Stimulated activated CD4-positive, alpha-beta T cell treated with anti-CD3 and anti-CD28 coated beads, Interleukin-1b, Interleukin-23, amount 100 ng/mL, for 1 hour (primary cell): ENCODE measurements at places on chromosomes 12 and 14.

- DNase-seq, result no peak
These were observed 27.7 kb downstream of the KLC1 start for GRCh38 chr14:103656756-103657133.

DNA sequence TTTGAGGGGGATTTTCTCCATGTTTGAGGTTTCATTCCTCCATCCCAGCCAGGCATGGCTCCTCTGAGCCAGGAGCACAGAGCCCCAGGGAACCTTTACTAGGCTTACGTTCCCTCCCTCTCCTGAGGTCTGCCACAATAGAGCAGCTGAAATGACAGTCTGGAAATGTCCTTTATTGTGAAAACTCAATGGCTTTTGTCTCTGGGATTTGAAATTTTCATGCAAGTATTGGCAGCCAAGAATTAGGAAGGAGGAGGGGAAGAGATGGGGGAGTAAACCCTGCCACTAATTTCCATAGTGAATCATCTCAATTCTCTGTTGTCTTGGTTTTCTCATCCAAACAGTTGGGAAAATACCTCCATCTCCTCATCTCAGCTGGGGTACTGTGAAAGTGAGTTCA, 2.6 kb upstream of the PLEKHG3 start:
- no peak for DNase-seq

DNA sequence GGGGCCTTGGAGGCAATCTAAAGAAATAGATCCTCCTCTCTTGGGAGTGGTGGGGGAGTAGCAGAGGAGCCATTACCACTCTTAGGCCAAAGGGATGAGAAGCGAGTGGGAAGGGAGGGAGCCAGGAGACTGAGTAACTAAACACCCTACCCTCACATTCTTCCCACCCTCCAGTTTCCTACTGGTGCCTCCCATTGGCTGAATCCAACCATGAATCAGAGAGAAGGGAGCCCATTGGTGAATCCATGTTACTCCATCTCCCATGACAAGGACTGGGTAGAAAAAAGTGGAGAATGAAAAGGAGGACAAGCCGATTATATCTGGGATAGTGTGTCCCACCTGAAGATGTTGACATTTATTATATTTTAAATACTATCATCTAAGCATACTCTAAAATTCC, 76.8 kb upstream of the LHX5 start:
- DNase-seq, result no peak

- DNase-seq, result no peak
These were observed 318.1 kb downstream of the LRIG3 start for GRCh38 chr12:58602179-58602578.

DNA sequence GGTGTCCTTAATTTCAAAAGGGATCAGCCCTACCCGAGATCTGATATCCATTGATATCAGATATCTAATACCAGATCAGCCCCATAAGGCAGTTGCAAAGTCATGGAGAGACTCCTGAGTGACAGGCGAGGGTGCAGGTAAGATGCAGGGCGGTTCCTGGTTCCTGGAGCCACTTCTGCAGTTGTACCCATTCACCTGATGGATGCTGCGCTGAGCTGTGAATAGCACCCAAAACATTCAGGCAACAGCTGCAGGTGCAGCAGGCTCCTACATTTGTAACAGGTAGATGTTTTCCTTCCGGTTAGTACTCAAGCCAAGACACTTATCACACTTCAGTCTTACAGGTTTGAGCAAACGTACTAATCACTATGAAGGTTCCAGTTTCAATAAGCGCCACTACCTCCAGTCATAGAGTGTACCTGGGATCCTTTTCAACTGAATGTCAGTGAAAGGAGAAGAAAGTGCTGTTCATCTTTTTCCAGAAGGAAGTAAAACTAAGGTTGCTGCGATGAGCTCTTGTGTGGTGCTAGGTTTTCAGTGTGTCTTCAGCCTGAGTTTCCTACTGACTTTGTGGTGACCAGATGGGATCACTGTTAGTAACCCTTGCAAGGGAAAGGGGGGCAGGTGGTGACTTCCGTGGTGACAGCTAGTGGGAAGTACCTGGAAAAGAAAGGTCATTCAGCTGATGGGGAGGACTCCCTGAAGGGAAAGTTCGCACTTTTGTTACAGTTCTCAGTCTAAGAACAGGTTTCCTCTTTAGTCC, 1.9 kb downstream of the ATP6V0A2 start:
- no peak for DNase-seq
